ENCODE measurements at places on chromosomes 11 and 22.

- no peak for DNase-seq
Measured at GRCh38 chr11:70805971-70806370, 407.6 kb downstream of the CTTN start.

- no peak for DNase-seq
Measured at GRCh38 chr11:13271060-13271693, 6.4 kb upstream of the BMAL1 start.

DNA sequence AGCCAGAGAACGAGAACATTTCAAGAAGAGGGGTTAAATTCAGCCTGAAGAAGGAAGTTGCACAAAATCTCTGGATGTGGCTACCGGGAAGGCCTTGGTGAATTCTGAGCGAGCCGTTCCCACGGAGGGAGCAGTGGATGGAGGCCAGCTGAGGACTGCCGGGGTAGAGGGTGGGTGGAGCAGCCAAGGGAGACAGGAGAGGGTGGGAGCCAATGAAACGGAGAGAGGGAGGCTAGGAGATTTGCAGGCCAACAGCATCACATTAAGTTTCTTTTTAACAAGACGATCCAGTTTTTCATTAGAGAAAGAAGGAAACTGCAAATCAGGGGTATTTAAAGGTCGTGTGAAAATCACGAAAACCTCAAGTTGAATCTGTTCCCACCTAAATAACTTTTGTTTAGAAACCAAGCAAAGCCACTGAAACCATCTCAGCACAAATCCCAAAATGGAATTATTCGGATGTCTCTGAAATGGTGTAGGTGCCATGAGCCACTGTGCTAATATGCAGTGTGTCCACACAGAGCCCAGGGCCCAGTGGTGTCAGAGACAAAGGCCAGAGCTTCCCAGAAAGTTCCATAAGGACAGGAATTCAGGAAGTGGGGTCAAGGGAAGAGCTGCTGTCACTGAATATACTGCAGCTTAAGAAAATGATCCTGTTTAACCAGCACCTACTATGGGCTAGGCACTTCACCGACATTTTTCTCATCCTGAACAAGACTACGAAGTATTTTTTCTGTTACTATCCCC lies 59.7 kb upstream of the SLC35C1 start:
- DNase-seq = no peak

DNA sequence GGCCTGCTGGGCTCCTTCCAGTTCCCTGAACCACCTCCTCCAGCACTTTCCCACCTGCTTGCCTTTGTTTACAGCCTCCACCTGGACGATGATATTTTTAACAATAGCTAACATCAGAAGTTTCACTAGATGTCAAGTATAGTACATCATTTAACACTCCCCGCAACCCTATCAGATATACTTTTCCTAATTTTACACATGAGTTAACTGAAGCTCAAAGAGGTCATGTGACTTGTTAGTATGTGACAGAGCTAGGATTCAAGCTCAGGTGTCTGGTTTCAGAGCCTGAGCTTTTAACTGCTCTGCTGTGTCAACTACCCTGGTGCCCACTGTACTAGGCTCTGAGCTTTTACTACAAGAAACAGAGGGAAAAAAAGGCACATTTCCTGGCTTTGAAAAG lies 14.3 kb upstream of the HPX start:
- DNase-seq = peak; percentile 55

DNA sequence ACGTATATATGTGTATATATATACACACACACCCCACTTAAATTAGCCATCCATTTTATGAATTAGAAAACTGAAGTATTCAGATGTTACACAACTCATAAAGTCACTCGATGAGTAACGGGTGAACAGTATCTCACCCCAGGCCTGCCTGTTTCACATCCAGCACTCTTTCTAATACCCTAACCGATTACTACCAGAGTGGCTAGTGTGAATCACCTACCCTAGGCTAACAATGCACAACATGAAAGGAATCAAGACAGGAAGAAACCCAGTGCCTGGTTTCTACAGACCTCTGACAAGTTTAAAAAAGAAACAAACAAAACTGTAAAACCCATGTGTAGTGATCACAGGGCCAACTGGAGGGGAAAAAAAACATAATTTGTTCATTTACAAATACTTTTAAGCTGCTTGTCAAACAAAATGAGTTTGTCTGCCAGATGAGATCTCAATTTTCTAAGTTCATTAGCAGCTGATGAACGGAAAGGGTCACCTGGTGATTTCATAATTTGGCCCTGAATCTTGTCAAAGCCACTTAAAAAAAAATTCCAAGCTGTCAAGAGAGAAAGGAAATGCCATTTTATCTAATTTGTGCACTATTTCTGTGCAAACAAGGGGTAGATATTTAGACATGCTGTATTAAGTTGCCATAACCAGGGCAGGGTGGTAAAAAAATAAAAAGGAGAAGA lies 134.8 kb downstream of the LARGE1 start:
- DNase-seq = no peak

DNA sequence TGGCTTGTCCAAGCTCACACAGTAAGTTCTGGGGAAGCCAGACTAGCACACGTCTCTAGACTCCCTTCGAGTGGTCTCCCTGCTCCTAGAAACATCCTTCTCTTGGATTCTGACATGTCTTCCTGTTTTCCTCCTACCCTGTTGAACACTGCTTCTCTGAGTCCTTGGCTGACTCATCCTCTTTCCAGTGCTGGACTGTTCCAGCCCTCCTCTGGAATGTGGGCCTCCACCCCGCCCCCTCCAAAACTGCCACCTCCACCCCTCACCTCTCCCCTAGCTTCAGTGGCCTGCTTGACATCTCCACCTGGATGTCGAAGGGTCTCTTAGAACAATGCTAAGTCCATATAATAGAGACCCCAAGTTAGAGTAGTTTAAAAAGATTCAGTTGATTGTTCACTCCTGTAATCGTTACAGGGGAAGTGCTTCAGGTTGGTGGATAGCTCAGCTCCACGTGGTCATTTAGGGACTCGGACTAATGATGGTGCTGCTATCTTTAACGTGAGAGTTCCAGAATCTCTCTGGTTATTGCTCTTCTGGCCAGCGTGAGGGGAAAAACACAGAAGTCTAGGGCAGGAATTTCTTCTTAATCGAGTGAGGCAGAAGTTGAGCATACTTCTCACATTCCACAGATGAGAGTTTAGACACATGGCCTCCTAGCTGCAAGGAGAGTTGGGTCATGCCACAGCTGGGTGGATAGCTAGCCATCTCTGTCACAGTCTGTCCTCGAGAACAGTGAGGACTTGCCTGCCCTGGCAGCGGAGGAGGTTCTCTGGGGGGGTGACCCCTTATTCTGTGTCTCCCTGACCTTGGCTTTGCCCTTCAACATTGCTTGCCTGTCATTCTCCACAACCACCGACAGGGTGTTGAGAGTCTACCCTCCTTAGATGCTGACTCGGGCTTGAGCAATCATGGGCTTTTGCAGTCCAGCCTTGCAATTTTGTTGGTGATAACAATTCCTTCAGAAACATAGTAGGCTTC lies 4.7 kb upstream of the C11orf96 start:
- DNase-seq = no peak
